ENCODE measurements at places on chromosomes 16 and 17.

GRCh38 chr17:62892870-62893338 is 73.1 kb upstream of the TANC2 start:
- DNase-seq = no peak

DNA sequence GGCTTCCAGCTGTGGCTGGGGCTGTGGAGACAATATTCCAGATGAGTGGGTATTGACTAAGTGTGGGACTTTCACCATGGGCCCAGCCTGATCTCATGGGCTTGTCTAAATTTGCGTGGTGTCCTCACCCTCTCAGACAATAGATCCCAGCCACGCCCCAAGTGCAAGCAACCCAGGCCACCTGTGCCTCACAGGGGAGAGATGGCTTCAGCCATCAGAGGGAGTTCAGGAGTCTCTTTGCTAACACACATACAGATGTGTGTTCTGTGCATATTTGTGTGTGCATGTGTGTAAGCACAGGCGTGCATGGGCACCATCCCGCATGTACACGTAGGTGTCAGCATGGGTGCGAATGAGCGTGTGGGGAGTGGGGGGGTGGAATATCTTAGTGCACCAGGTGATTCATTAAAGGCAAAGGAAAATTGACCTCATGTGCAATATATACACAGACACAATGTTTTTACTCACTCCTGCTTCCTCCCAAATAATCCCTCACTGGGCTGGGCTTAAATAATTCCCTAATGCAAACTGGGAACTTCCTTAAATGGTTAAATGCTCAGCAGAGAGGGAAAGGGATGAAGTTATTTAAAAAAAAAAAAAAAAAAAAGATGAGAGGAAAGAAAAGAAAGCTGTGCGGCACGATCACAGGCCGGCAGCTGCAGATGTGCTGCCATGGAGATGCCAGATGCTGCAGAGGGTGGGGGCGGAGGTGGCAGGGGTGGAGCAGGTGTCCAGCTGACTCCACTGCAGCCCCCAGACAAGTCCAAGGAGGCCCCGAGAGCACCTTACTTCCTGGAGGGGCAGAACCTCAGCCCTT is 24.0 kb upstream of the CDC42EP4 start:
- DNase-seq = no peak

DNA sequence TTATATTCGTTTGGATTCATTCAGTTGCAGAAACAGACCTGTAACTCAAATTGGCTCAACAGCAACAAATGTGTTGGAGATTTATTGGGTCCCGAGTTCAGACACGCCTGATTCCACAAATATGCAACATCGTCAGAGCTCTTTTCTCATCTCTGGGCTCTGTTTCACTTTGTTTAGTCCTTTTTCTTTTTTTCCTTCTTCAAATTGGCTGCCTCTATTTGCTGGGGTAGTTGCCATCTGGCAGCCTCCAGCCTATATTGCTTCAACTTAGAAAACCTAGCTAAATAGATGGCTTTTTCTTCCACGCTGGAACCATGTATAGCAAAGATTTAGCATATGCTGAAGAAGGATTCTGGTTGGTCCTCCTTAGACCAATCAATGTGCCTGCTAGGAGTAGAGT is 398.5 kb downstream of the RBFOX1 start:
- DNase-seq = no peak

DNA sequence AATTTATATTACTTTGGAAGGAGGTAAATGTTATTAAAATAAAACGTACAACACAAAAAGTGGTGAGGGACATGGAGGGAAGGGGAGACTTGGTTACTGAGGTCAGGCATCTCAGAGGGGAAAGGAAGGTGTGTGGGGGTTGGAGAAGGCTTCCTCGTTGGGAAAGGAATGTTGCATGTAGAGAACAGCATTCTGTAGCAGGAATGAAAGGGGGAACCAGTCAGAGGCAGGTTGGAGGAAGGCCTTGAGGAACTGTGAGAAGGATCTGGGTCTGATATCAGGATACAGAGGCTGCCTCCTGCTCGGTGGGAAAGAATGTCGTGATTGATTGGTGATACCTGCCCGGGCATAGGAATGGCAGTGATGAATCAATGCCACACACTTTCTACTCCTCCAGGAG is 103.3 kb upstream of the ZFHX3 start:
- no peak for DNase-seq

DNA sequence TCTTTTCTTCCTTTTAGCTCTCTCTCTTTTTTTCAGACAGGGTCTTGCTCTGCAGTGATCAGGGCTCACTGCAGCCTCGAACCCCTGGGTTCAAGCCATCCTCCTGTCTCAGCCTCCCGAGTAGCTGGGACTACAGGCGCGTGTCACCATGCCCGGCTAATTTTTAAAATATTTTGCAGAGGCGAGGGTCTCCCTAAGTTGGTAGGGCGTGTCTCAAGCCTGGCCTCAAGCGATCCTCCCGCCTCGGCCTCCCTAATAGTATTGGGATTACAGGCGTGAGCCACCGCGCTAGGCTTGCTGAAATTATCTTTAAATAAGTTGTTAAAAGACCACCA is 797 bp upstream of the SNX11 start:
- no peak for DNase-seq
